Activated naive CD4-positive, alpha-beta T cell treated with Interleukin-2 at 50 U/mL for 16 hours (primary cell): ENCODE measurements at places on chromosomes 12 and 14.
A peak's percentile ranks its signal among the peaks of the same experiment; 100 is the strongest.

GRCh38 chr12:97639702-97640101, 177.1 kb downstream of the RMST start:
- DNase-seq = no peak

DNA sequence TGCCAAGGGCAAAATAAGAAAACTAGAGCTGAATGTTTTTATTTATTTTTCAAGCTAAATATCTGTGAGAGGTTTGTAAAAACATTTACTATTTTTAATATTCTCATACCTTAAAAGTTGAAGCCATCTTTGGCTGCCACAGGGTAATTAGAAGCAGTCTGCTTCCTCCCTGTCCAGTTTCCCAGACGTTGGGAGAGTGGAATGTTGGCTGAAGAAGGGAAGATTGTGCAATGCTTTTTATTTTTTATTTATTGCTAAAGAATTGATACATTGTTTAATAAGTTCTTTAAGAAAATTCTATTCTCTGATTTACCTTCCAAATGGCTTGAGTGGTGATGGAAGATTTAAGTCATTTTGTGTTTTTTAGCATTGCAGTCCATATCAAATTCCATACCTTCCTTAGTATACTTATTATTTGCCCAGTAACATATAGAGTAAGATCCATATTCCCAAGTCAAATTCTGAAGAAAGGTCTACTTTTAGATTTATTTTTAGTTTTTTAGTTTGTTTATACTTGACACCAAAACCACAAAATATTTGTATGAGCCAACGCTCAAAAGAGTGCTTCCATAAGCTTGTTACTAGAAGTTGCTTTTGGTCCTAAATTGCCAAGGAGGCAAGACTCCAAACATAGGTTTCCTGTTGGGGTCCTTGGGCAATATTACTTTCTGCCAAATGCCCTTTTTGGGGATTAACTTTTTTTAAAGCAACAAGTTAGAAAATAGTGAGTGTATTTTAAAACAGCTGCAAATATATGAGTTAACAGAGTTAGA, 124.0 kb upstream of the CPM start:
- no peak for DNase-seq

- DNase-seq = no peak
Observed at GRCh38 chr12:116881325-116881876, at the start of gene HRK. HRK (minus strand) TSS chr12:116881441; CDS start chr12:116881307, 134 bp downstream.

- no peak for DNase-seq
Observed at GRCh38 chr12:112001576-112001975, 11.4 kb downstream of the TMEM116 start.

DNA sequence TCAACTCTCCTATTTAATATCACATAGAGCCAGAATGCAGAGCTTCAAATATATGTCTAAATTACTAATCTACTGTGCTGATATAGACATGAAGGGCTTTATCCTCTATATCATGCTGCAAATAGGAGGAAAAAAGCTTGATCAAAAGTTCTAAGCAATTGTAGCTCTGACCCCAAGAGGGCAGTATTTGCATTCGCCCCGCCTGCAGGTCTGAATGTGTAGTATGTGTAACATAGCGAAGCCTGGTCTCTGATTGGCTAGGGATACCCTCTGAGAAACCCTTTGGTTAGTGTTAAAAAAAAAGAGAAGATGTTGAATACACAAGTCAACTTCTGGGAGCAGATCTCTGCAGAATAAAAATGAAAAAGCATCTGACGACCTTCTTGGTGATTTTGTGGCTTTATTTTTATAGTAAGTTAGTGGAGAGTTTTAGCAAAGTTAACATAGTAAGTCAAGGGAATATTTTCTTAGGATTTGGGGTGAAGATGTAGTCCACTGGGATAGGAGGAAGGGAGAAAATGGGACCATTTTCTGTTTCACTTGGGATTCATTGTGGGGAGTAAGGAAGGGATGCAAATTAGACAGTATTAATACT, 151.6 kb upstream of the OR4E1 start:
- peak; percentile 43 for DNase-seq
